GM23338 (cell line): ENCODE measurements at places on chromosomes 6 and 20. TPM values are rescaled to one million over a fixed set of nuclear protein-coding genes. Genes with fewer than 3 reads are reported as not detected.
A peak's percentile ranks its signal among the peaks of the same experiment; 100 is the strongest.

DNA sequence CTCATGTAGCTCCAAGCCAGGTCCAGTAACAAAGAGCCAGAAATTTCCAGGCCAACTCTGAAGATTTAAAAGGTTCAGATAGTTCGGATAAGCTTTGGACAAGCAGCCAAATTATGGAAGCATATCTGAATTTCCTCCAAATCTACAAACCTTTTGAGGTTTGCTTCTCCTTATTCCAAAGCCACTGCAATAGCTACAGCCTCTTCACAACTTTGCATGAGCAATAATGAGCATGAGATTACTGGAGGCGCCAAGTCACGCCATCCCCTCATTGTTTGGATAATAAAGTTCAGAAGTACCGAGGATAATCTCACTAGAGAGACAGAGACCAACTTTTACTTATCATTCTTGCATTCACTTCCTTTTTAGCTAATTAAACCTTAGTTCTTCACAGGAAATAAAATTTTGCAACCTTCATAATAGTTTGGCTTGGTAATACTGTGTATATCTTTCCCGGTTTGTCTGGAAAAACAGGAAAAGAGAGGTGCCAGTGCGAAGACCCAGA lies 329.6 kb upstream of the RSPO3 start:
- DNase-seq: no peak

- no peak for DNase-seq
Measured at GRCh38 chr6:64712606-64713005, 994.4 kb downstream of the EYS start.

RIMS1 gene
- 3.9 and 4.0 TPM in 2 replicates for total RNA-seq

NT5E gene
- total RNA-seq: 0.50 and 1.5 TPM in 2 replicates

GRCh38 chr20:40966516-40967185 lies 62.0 kb upstream of the TOP1 start:
- no peak for DNase-seq

EEF1A2 gene
- total RNA-seq: 37.1 TPM in 2 replicates

RSPH4A gene
- 0.08 and 0.52 TPM in 2 replicates for total RNA-seq

- peak; percentile 70 for DNase-seq
Measured at GRCh38 chr6:88870717-88871330, 92.6 kb downstream of the RNGTT start.

- peak; percentile 54 for DNase-seq
Measured at GRCh38 chr20:4167261-4168021, 152.1 kb upstream of the RNF24 start.

GRCh38 chr6:168145747-168146596 lies 67.0 kb upstream of the FRMD1 start:
- DNase-seq: no peak

DNA sequence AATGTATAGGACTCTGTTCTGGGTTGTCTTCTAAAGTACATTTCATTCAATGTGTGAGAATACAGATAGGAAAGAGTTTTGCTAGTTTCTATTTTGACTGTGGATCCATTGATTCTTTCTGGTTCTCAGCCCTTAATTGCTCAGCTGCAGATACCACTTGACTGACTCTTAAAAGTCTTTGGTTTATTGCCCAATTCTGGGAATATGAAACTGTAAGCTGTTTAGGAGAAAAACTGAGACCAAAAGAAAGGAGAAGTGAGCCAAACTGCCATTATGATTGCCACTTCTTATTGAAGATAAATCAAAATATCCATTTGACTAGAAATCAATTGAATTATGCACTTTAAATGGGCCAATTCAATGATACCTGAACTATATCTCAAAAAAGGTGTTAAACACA lies 211.4 kb downstream of the ESR1 start:
- DNase-seq: no peak

DNA sequence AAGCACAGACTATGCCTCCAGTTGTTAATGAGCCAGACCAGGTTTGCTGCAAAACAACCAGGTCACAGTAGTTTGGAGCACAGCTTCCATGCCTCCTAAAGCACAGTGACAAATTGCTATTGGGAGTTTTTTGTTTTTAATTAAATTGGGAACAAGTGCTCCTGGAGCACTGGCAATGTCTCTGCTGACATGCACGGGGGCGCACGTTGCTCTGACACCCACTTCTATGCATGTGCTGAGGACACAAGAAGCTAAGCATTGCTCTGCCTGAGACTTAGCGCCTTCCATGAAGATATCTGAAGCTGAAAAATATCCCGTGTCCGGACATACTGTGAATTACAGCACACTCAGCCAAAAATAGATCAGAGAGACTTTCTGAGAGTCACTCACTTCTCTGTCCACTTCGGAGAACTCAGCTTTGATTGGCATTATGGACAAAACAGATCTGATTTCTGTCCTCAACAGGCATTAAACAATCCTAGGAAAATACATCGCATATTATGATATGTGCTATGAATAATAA lies 18.6 kb upstream of the GGTLC1 start:
- no peak for DNase-seq

- no peak for DNase-seq
Measured at GRCh38 chr6:46234156-46234556, 63.4 kb upstream of the ENPP5 start.

DNA sequence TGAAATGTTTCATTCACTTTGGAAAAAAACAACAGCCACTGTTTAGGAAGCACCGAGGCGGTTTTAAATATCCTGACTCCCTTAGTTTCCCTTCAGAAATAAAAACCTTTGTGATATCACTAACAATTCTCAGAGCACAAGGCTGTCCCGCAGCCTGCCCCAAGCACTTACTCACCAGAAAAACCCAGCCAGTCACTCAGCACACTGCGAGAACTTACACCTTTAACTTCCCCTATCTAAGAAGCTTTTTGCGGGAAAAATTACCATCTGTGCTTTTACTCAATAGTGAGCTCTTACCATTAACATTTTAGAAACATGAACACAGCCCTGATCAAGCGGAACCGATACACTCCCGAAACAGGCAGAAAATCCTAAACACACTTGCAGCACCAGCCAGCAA lies 9.3 kb downstream of the ZBTB46 start:
- no peak for DNase-seq

DNA sequence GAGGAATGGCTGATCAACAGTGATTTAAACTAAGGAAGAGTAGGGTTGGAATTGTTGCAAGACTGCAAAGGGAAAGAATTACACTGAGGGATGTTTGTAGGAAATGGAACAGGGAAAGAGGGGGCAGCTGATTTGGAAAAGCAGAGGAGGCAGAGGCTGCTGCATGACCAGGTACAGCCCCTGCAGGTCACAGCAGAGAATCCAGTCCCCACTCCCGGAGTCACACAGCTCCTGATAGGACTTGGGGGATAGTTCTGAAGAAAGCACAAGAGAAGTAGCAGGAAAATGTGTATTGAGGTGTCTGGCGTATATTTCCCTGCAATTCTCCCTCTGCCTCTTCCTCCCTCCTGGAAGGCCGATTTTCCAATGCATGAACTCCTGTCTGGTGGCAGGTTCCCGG lies 92.5 kb upstream of the PDE10A start:
- DNase-seq: peak; percentile 31

DNA sequence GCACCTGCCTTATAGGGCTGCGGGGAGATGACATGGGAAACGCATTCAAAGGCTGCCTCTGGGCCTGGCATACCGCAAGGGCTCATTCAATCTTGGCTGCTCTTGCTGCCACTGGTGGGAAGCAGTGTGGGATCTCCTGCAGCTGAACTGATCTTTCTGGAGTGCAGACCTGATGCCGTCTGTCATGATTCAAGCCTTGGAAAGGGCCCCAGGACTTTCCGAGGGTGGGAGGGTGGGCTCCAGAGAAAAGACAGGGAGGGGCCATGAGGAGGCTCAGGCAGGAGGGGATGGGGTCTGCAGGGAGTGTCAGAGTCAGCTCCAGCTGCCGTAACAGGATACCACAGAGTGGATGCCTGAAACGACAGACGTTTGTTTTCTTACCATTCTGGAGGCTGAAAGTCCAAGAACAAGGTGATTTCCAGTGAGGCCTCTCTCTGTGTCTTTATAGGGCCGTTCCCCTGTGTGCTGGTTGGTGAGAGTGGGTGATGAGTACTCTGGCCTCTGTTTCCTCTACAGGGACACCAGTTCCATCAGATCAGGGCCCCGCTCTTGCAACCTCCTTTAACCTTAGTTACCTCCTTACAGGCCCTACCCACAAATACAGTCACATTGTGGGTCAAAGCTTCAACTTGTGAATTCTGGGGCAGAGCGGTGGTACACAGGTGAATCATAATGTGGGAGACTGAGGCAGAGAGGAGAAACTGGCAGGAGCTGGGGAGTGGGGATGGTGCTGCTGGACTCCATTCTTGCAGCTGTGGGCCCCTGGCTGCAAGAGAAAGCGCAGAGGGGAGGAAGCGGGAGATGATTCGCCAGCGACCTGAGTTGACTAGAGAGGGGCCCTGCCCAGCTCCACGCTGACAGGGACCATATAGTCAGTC lies 148.4 kb downstream of the SYCP2 start:
- DNase-seq: no peak

TBC1D22B gene
- 15.7 and 19.9 TPM in 2 replicates for total RNA-seq

DNA sequence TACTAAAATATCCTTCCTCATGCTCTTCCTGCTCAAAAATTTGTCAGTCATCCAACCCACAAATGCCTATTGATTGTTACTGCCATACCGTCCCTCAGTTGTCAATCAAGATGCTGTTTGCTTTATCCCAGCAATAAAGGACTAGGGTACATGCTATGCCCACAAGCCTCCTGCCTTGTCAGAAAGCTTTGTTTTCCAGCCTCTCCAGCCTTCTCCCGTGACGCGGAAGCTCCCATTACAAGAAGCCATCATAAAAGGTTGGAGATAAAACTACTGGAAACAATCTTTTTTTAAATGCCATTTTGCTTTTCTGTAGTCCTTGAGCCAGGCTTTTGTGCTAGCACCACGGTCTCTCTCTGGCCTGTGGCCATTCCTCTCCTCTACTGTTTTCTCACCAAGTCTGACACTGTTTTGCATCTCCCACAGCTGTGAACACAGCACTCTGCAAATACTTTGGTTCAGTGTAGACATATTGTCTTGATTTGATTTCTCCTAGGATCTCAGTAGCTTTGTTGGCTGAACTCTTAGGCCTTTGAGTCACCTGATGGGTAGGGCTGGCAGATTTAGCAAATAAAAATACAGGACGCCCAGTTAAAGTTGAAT lies 495.7 kb upstream of the JARID2 start:
- no peak for DNase-seq

DNA sequence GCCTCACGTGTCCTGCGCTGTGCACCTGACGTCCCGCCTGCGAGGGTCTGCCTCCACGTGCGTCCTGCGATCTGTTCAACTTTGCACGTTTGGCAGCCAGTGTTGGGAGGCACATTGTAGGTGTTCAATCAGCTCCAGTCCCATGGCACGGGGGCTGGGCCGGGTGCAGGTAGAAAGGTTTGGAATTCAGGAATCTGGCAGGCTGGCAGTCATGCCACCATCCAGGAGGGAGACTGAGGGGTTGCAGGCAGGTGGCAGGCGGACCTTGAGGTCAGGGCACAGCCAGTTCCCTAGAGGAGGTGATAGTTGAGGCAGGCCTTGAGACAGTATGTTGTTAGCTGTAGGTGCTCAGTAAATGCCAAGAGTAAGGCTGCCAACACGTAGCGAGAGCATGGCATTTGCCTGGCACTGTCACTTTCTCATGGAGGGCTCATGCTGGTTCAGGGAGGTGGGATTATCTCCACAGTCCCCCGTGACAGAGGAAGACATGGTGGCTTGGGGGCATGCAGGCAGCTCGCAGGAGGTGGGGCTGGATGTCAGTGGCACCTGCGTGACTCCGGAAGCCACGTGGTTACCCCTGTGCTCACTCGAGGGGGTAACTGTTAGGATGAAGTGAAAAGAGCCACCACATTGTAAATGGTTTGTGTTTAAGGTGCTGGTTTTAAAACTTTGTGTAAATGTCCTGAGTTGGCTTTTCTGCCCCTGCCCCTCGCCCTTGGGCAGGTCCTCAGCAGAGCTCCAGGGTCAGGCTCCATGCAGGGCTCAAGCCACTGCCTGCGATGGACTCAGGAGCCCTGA lies 111.8 kb upstream of the FRMD1 start:
- no peak for DNase-seq

OPRL1 gene
- 0.74 and 1.1 TPM in 2 replicates for total RNA-seq

DNA sequence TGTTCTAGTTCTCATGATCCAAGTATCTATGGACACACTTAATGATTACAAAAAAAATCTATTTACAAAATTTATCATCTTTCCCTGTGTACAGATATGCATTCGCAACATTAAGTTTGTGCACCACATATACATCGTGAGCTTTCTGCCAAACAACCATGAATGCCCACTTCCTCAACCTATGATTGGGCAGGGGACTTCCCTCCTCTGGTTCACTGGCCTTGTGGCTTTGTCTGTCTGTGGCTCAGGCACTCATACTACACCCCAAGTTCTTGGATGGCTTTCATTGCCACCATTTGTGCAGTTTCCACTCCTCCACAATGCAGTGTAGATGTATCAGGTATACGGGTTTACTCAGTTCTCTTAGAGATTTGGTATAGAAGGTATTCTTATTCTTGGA lies 74.9 kb downstream of the HS3ST5 start:
- DNase-seq: no peak

DNA sequence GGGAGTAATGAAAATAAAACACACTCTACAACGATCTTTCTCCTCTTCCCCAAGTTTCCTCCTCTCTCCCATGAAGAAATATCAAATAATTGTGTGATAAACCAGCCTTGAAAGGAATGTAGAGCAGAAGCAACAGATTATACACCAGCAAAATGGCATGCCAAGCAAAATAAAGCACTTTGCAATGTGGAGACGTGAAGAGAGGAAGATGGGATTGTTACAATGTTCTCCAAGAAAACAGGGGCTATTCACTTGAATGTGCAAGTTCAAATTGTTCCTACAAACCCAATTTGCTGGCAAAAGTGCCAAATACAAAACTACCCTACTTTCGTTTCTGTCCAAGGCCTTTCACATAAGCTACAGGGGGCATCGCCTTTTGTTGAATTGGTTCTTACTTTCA lies 185.1 kb downstream of the PDE7B start:
- DNase-seq: no peak

DNA sequence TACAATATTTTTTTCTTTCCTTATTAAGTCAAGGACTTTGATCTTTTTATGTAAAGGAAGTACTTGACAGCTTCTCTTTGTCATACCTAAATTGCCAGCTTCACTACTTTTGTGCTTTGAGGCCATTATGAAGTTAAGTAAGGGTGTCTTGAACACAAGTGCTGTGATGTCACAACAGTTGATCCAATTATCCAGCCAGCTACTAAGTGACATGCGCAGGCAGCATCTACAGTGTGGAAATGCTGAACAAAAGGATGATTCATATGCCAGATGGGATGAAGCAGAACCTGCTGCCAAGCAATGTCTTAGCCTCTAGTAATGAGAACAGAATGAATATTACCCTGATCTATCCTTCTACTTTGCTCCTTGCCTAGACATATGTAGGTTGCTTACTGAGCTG lies 68.3 kb upstream of the TMEM244 start:
- no peak for DNase-seq

DNA sequence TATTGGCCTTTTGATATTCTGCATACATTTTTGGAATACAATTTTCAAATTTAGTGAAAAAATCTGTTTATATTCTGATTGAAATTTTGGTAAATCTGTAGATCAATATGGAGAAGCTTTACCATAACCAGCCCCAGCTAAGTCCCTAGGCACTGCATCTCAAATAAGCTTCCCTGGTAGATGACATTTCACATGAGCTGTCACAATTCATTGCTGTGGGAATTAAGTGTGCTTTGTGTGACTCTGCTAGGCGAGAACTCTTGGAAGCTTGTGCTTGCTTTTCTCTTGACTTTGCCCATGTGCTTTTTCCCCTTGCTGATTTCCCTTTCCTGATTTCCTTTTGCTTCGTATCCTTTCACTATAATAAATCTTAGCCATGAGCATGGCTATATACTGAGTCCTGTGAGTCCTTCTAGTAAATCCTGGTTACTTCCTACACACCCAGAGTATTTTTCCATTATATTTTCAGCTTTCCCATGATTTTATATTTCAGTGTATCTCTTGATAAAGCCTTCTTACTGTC lies 166.5 kb upstream of the MMS22L start:
- DNase-seq: no peak

HLA-F gene
- total RNA-seq: 4.4 and 4.8 TPM in 2 replicates
